ENCODE measurements at places on chromosomes 6 and 20. TPM values are rescaled to one million over a fixed set of nuclear protein-coding genes. Genes with fewer than 3 reads are reported as not detected.

The SFTA2 gene
- not detected for total RNA-seq

The SNPH gene
- total RNA-seq, result 6.9 TPM

The HLA-DRB5 gene
- total RNA-seq, result 14.0 TPM

The AKAP12 gene
- total RNA-seq, result 15.4 TPM

The ZBTB2 gene
- total RNA-seq, result 8.0 TPM

The PLCB4 gene
- total RNA-seq, result 20.5 TPM

The FNDC11 gene
- not detected for total RNA-seq

The MUC21 gene
- total RNA-seq, result not detected

The KCNQ2 gene
- total RNA-seq, result 0.86 TPM

The TDP2 gene
- total RNA-seq, result 24.1 TPM

The RUNX2 gene
- 3.1 TPM for total RNA-seq

The PHACTR1 gene
- 26.2 TPM for total RNA-seq
